Spinal cord (tissue), 10 donors: ENCODE measurements at places on chromosomes 1 and 21. TPM values are rescaled to one million over a fixed set of nuclear protein-coding genes. Genes with fewer than 3 reads are reported as not detected.

F13B gene
- not detected for total RNA-seq

CELA3B gene
- total RNA-seq: not detected

KRTAP10-3 gene
- not detected for total RNA-seq

ADGRL4 gene
- total RNA-seq: 13.4 TPM

GPR161 gene
- total RNA-seq: 20.6 TPM

LCE1A gene
- total RNA-seq: not detected

POU3F1 gene
- 3.0 TPM for total RNA-seq

CRNN gene
- total RNA-seq: not detected

PKP1 gene
- total RNA-seq: 0.99 TPM

TNFAIP8L2 gene
- total RNA-seq: 4.5 TPM

GRCh38 chr1:15764269-15764764 is 5.7 kb downstream of the FBLIM1 start:
- no peak for DNase-seq

- DNase-seq: no peak
Observed at GRCh38 chr1:197441999-197442414, 174.0 kb downstream of the CRB1 start.

- DNase-seq: no peak
Observed at GRCh38 chr1:226047495-226047894, 15.0 kb upstream of the H3-3A start.

DNA sequence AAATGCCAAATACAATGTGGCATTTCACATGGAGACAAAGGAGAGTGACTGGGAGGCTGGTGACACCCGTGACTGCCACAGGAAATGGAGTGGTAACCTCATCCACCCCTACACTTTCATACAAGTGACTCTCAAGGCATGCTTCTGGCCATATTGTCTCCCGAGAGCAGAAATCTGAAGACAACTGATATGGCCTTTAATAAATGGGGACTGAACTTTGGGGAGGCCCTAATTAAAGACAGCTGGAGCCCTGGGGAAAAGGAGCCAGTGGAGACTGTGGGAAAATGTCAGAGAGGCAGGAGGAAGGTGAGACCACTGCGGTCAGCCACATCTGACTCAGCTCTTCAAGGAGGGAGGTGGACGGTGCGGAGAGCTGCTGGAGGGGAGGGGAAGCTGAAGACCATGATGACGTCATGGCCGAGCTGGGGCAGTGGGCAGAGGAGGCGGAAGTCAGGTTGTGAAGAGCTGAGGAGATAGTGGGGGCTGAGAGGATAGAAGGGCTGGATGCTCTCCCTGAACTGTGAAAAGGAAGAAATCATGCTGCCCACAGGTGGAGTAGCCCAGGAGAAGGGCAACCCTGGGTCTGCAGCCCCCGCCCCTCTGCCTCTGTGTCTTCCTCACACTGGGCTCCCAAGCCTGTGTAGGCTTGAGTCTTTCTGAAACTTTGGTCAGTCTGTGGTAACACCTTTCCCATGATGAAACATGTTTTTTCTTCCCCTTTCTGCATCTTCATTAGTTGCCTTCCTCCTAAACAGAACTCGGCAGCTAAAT is 14.0 kb upstream of the NCF2 start:
- no peak for DNase-seq

GRCh38 chr1:20885121-20885520 is 98.0 kb upstream of the HP1BP3 start:
- DNase-seq: no peak

DNA sequence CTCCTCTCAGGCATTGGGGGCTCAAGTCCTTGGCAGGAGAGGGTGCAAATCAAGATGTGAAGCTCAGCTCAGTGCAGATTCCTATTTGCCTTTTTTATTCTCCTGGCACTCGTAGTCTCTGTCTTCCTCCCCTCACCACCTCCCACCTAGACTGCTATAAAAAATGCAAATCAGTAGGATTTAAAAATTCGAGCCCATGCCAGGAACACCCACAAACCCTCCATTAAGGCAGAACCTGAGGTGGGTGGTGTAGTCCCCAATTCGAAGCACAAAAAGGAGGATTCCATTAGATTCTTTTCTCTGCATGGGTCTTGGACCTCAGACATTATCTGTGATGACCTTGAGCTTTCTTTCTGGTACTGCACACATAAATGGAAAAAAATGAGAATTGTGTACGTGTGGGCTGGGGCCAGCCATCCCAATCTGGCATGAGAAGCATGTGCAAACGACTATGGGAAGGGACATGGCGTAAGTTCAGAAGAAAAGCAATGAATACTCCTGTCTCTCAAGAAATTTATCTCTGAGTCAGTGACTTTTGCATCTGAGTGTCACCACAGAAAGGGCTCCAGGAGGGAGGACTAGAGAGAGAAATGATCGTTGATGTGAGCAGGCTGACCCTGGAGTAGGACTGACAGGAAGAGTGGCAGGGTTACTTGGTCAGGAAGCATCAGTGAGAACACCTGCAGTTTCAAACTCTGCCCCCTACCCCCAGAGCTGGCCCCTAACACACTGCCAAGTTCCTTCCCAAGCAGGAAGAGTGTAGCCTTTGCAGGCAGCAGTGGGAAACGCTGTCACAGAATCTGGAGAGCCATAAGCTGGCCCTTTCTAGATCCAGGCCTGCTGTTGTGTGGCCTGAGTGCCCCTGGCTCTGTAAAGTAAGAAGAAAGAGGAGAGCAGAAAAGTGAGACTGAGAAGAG is 1.7 kb downstream of the INKA2 start:
- DNase-seq: no peak

DNA sequence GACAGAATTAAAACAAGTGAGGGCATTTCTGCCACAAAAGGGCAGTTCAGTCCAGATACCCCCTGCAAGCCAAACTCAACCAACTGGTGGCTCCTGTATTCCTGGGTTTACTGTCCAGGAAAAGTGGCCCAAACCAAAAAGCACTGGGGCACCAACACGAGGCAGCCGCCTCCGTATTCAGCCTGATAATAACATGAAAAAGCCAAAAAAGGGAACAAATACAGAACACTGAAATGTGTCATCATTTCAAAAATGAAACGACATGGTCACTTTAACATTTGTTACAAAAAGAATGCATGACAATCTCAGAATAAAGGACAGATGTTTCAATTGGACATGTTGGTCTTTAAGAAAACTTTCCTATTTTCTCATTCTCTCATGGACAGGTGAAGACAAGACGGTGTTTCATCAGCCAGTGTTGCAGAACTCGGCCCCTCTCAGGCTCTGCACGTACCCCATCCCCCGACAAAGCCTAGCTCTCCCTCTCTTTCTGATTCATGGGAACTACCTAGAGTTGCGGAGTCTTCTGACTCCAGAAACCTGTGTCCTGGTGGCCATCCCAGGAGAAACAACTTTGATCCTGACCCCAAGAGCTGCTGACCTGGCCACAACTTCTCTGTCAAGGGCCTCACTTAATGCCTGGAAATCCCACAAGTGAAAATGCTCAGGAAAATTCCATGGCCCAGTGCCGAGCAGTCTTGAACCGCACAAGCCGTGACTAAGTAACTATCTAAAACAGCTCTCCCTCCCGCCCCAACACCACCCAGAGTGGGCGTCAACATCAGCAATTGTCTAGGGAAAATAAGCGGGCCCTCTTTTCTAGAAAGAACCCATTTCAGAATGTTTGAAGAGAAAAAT is 27.1 kb downstream of the ZBTB17 start:
- DNase-seq: no peak

- DNase-seq: peak; percentile 26
Observed at GRCh38 chr1:110706621-110707020, 31.9 kb upstream of the KCNA3 start.

DNA sequence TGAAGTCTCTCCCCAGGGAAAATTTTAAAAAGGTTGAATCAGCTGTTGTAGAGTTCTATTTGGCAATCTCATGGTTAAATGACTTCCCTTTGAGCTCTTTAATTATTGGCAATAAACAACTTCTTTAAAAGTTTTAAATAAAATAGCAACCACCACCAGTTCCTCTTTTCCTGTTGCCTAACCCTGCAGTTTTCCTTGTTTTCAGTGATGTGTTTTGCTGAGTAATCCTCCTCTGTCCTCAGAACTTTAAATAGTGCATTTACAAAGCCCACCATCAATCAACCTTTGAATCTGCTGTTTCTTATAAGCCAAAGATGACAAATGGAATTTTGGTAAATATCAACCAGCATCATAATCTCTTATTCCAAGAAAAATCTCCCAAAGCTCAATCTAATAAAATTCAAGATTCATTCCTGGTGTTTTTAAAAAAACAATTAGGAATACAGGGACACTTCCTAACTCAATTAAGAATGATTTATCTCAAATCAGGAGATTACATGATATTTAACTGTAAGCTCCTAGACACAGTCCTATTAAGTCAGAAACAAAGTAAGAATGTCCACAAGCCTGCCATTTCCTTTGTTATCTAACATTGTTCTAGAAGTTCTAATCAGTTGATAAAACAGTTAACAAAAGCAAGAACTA is 14.8 kb downstream of the AVPR1B start:
- no peak for DNase-seq

DNA sequence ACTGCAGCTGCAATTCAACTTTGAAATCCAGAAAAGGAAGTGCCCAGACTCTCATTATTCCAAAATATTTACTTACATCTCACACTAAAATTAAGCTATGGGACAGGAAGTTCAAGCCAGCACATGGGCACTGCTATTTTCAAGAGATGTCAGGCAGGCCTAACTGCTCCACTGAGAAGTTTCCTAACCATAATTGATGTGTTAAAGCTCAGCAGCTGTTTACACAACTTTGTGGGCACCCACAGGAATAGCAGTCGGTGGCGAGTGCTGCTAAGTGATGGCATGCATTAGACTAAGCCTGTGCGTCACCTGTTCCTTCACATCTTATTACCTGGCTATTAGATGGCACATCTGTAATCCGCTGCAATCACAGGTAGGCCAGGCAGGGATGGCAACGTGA is 303.3 kb upstream of the DAB1 start:
- DNase-seq: no peak

GRCh38 chr1:1604374-1605033 is 4.6 kb upstream of the FNDC10 start:
- DNase-seq: no peak

DNA sequence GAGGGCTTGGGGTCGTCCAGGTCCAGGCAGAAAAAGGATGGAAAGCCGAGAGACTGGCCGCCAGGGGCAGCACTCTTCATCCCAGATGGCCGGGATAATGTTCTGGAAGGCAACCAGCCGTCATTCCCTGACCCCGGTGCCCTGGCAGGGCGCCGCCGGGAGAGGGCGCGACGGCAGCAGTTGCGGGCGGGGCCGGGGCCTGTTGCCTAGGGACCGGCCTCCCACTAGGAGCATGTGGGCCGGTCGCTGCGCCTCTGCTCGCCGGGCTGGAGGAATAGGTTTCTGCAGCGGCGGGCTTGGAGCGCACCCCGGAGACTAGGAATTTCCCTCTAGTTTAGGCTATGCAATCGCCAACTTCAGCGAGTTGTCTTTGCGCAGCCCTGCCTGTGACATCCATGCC is 11.0 kb downstream of the DMRTB1 start:
- peak; percentile 81 for DNase-seq

- no peak for DNase-seq
Observed at GRCh38 chr1:247437551-247438505, 20.1 kb downstream of the OR2B11 start.

DNA sequence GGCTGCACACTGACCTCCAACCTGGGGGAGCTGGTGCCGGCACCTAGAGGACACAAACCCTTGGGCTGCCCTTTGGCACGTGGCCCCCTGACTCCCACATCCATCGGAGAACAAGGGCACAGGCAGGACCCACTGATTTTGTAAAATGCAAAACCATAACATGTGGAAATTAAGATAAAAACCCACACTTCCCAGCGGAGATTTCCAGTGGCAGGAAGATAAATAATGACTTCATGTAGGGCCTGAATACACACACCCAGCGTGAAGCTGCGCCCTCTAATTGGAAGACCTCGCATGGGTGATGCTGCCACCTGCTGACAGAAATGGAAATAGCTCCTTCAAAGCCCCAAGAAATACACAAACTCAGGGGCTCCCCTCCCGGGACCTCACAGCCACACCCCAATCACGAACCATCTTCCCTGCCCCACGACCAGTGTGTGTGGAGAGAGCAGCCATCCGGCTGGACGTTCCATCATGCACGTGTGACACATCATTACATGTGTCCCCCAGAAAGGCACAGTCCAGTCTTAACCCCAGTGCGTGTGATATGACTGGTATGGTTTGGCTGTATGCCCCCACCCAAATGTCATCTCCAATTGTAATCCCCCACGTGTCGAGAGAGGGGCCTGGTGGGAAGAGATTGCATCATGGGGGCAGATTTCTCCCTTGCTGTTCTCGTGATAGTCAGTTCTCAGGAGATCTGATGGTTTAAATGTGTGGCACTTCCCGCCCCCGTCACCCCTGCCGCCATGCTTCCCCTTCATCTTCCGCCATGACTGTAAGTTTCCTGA is 5.7 kb upstream of the TPRG1L start:
- no peak for DNase-seq

- DNase-seq: no peak
Observed at GRCh38 chr1:20400341-20401177, 85.5 kb downstream of the CAMK2N1 start.

DNA sequence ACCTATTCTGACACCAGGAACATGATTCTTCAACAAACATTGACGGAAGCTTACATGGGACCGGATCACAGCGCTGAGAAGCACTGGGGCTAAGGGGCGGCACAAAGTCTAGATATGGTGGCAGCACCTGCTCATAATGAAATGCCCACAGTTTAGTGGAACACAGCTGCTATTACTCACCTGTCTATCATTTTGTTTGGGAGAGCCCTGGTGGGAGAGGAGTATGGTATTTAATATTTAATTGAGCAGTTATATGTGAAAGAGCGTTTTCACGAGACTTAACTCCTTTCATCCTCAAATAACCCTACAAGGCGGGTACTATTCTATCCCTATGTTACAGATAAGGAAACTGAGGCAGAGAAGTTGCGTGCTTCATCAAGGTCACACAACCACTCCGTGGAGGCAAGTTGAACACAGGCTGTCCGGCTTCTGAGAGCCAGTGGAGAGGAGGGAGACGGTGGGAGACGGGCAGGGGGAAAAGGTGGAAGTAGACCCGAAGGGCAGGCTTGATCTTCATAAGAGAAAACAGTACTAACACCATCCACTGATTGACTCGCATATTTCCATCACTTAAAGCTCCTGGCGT is 790 bp upstream of the TSNAX start:
- DNase-seq: no peak

GRCh38 chr1:244054247-244054923 is 3.3 kb downstream of the ZBTB18 start:
- DNase-seq: no peak

- no peak for DNase-seq
Observed at GRCh38 chr1:1322418-1322817, 2.0 kb downstream of the INTS11 start.

GRCh38 chr1:2253036-2253796 is 25.1 kb downstream of the SKI start:
- DNase-seq: no peak

DNA sequence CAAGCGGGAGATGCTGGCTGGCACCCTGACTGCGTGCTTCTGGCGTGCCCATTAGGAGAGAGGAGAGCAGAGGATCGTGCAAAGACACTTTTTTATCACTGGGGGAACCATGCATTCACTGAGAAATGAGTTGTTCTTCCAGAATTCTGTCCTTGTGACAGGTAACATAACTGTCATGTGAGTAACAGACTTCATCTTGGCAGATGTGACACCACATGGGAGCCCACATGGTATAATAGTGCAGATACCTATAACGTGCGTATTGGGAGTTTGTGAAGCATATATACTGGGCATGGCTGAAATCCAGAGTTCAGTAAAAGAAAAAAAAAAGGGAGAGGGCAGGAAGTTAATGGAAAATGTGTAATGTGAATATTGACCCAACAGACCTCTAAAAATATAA is 159.6 kb upstream of the BACE2 start:
- peak; percentile 25 for DNase-seq
